ENCODE measurements at places on chromosomes 12 and 14.

GRCh38 chr14:93675651-93676050, 112.6 kb downstream of the PRIMA1 start:
- H3K27ac ChIP-seq, result no peak overlapping the region
- no peak overlapping the region for H3K4me3 ChIP-seq
- DNase-seq, result no peak
- no peaks in the 10 kb centered on the region for H3K27me3 ChIP-seq
- no peaks in the 10 kb centered on the region for H3K36me3 ChIP-seq

- no peak overlapping the region for H3K27ac ChIP-seq
- no peak overlapping the region for H3K4me3 ChIP-seq
- no peak for DNase-seq
- H3K27me3 ChIP-seq, result no peaks in the 10 kb centered on the region
- H3K36me3 ChIP-seq, result no peaks in the 10 kb centered on the region
Measured at GRCh38 chr12:59298296-59298695, 297.5 kb upstream of the SLC16A7 start.

DNA sequence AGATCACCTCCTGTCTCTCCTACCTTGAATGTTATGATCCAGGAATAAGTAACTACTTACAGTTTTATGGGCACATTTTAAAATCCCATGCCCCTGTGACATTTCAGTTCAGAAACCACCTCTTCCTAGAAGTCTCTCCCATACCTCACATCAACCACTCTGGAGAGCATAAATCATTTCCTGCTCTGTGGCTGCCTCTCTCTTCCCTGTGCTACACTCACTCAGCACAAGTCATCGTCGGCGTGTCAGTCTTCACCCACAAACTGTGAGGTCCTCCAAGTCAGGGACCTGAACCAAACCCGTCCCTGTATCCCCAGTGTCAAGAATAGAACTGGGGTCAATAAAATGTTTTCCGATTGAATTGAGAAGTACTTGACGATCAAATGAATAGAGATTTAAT, 863.3 kb downstream of the BCL11B start:
- H3K27ac ChIP-seq, result peak overlapping the region; percentile 68
- no peaks in the 10 kb centered on the region for H3K36me3 ChIP-seq
- H3K4me3 ChIP-seq, result no peak overlapping the region
- no peaks in the 10 kb centered on the region for H3K27me3 ChIP-seq

- peaks cover 71% of the 10 kb centered on the region for H3K4me1 ChIP-seq
- DNase-seq, result peak; percentile 3
- H3K27ac ChIP-seq, result no peak overlapping the region
- no peak overlapping the region for H3K4me3 ChIP-seq
Measured at GRCh38 chr12:56682323-56682722, 5.8 kb downstream of the PTGES3 start.

- H3K4me3 ChIP-seq, result no peak overlapping the region
- H3K36me3 ChIP-seq, result no peaks in the 10 kb centered on the region
- peaks cover 2% of the 10 kb centered on the region for H3K27me3 ChIP-seq
- no peaks in the 10 kb centered on the region for H3K4me1 ChIP-seq
- DNase-seq, result no peak
Measured at GRCh38 chr14:104389326-104390220, 190.0 kb upstream of the C14orf180 start.

DNA sequence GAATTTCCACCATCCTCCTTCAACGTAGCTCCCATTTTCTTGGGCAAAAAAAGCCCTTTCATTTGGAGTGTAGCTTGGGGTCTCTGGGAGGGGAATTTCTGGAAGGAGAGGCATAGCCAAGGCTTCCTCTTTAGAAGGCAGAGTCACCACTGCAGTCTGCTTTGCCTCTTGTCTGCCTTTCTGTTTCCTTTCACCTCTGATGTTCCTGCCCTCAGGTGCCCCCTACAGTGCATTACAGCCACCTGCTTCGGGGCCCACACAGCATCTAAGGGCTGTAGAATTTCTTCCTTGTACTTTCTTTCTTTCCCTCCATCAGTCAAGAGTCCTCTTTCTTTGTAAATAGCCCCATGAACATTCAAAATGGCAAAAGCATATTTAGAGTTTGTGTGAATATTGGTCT, 1313.9 kb downstream of the TMEM121 start:
- no peaks in the 10 kb centered on the region for H3K36me3 ChIP-seq
- peak; percentile 45 for DNase-seq
- H3K4me1 ChIP-seq, result peaks cover 34% of the 10 kb centered on the region
- no peak overlapping the region for H3K27ac ChIP-seq
- no peak overlapping the region for H3K4me3 ChIP-seq

DNA sequence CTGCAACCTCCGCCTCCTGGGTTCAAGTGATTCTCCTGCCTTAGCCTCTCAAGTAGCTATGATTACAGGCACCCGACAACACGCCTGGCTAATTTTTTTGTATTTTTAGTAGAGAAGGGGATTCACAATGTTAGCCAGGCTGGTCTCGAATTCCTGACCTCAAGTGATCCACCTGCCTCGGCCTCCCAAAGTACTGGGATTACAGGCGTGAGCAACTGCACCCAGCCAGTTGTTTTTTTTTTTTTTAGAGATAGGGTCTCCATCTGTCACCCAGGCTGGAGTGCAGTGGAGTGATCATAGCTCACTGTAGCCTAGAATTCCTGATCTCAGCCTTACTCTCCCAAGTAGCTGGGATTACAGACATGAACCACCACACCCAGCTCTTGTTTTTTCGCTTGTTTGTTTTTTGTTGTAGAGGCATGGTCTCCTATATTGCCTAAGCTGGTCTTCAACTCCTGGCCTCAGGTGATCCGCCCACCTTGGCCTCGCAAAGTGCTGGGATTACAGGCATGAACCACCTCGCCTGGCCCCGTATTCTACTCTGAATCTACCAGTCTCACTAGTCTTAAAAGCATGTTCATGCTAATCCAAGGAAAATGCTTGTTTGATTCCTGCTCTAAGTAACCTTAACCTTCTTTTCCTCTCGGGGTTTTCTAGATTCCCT, 31.7 kb upstream of the STRN3 start:
- H3K27me3 ChIP-seq, result no peaks in the 10 kb centered on the region
- no peaks in the 10 kb centered on the region for H3K4me1 ChIP-seq
- H3K27ac ChIP-seq, result no peak overlapping the region
- DNase-seq, result no peak
- H3K4me3 ChIP-seq, result no peak overlapping the region

GRCh38 chr12:45601390-45601789, 128.1 kb upstream of the ARID2 start:
- H3K27ac ChIP-seq, result no peak overlapping the region
- no peak overlapping the region for H3K4me3 ChIP-seq
- no peaks in the 10 kb centered on the region for H3K27me3 ChIP-seq
- no peaks in the 10 kb centered on the region for H3K36me3 ChIP-seq
- no peak for DNase-seq

- DNase-seq, result no peak
- H3K27ac ChIP-seq, result no peak overlapping the region
- no peaks in the 10 kb centered on the region for H3K36me3 ChIP-seq
- H3K4me3 ChIP-seq, result no peak overlapping the region
Measured at GRCh38 chr14:75283162-75283832, 4.7 kb downstream of the FOS start.

GRCh38 chr12:59636945-59637691, 41.3 kb downstream of the SLC16A7 start:
- H3K27ac ChIP-seq, result no peak overlapping the region
- H3K4me3 ChIP-seq, result no peak overlapping the region
- no peak for DNase-seq
- H3K4me1 ChIP-seq, result no peaks in the 10 kb centered on the region
- H3K27me3 ChIP-seq, result no peaks in the 10 kb centered on the region

- no peaks in the 10 kb centered on the region for H3K4me1 ChIP-seq
- H3K36me3 ChIP-seq, result no peaks in the 10 kb centered on the region
- H3K27me3 ChIP-seq, result no peaks in the 10 kb centered on the region
- no peak overlapping the region for H3K27ac ChIP-seq
Measured at GRCh38 chr14:32602699-32603098, 273.6 kb downstream of the AKAP6 start.

- DNase-seq, result no peak
- no peak overlapping the region for H3K4me3 ChIP-seq
- no peaks in the 10 kb centered on the region for H3K36me3 ChIP-seq
- H3K27me3 ChIP-seq, result peaks cover 4% of the 10 kb centered on the region
- H3K4me1 ChIP-seq, result no peaks in the 10 kb centered on the region
Measured at GRCh38 chr12:13799574-13799973, 181.8 kb downstream of the GRIN2B start.

DNA sequence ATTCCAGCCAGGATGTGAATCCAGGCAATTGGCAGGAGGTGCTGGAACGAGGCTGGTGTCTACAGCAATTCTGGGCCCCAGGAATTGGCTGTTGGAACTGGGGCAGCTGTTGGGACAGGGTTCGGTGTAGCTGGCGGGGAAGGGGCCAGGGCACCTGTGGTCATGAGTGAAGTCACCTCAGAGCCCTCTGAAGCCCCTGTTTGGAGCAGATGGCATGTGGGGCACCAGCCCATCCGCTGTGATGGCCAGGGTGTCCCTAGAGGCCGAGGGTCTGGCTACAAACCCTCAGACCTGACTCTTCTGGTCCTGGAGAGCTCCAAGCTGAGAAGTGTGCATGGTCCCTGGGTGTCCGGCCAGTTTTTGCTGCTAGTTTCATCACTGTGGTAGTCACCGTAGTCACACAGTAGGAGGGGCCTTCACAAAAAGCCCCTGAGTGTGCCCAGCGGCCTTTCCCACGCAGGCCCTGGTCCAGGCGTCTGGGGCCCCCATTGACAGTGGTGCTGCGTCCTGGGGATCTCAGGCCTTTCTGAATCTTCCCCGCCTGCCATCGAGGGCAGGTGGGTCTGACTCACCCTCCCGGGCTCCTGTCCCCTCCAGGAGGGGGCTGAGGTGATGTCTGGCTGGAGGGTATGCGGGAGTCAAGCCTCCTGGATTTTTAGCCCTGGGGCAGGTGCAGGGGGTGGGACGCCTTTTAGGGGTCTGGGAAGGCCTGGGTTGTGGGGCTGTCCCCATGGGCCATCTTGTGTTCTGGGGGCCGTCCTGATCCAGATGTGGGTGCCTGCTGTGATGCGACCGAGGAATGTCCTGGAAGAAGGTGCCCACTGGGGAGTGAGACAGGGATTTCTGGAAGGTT, 368.0 kb downstream of the TMEM121 start:
- H3K27me3 ChIP-seq, result no peaks in the 10 kb centered on the region
- no peak overlapping the region for H3K27ac ChIP-seq
- no peaks in the 10 kb centered on the region for H3K4me1 ChIP-seq
- no peaks in the 10 kb centered on the region for H3K36me3 ChIP-seq
- no peak overlapping the region for H3K4me3 ChIP-seq

GRCh38 chr12:132040906-132041606, 91.3 kb downstream of the EP400 start:
- peaks cover 4% of the 10 kb centered on the region for H3K4me1 ChIP-seq
- H3K27ac ChIP-seq, result 0 out of 2 replicates have a peak overlapping the region, but pooled peaks have one; percentile 16
- H3K4me3 ChIP-seq, result no peak overlapping the region
- H3K27me3 ChIP-seq, result no peaks in the 10 kb centered on the region
- DNase-seq, result no peak

DNA sequence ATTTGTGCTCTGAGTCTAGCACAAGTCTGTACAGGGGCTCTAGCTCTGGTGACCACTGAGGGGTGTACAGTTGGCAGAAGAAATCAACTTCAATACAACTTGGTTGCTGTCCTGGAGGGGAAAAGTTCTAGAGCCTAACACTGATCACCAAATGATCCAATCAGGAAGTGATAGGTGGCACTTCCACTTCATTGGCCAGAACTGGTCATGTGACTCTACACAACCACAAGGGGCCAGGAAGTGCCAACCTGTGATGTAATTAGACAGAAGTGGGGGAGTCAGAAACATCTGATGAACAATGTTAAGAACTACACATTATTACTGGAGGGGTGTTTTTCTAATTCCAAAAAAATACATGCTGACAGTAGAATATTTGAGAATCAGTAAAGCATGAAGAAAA, 401.6 kb downstream of the VRK1 start:
- H3K27me3 ChIP-seq, result no peaks in the 10 kb centered on the region
- H3K27ac ChIP-seq, result no peak overlapping the region
- DNase-seq, result peak; percentile 20
- H3K36me3 ChIP-seq, result no peaks in the 10 kb centered on the region
- H3K4me1 ChIP-seq, result no peaks in the 10 kb centered on the region
- H3K4me3 ChIP-seq, result no peak overlapping the region

- H3K4me1 ChIP-seq, result peaks cover 52% of the 10 kb centered on the region
- no peaks in the 10 kb centered on the region for H3K27me3 ChIP-seq
- H3K4me3 ChIP-seq, result no peak overlapping the region
- 0 out of 2 replicates have a peak overlapping the region, but pooled peaks have one; percentile 18 for H3K27ac ChIP-seq
Measured at GRCh38 chr14:61498303-61498702, 176.9 kb downstream of the PRKCH start.

- no peak overlapping the region for H3K27ac ChIP-seq
- H3K36me3 ChIP-seq, result no peaks in the 10 kb centered on the region
- DNase-seq, result no peak
- H3K4me3 ChIP-seq, result no peak overlapping the region
- H3K4me1 ChIP-seq, result no peaks in the 10 kb centered on the region
- no peaks in the 10 kb centered on the region for H3K27me3 ChIP-seq
Measured at GRCh38 chr12:60172266-60173211, 576.7 kb downstream of the SLC16A7 start.
